Fibroblast of skin of right quadriceps (primary cell): ENCODE measurements at places on chromosomes 7 and 10.

- DNase-seq = no peak
These were observed 59.7 kb downstream of the MACC1 start for GRCh38 chr7:20157456-20157855.

- DNase-seq = no peak
These were observed 86.6 kb downstream of the ABLIM1 start for GRCh38 chr10:114571316-114571999.

GRCh38 chr7:147829016-147829415 lies 761.5 kb upstream of the C7orf33 start:
- no peak for DNase-seq

DNA sequence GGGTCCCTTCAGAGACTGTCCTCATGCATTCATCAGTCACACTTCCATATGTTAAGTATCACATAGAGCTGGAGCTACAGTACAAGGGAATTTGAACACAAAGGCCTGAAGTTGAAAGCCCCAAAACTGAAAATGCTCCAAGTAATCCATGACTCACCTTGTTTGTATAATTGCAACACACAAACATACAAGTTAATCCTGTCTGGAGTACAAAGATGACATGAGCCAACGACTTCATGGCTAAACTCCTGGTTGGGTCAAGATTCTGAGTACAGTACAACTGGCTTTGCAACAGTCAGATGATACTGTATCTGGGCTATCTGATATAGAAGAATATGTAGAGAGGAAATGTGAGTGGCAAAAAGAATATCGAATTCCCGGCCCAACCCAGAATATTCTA lies 73.1 kb upstream of the AASS start:
- no peak for DNase-seq

DNA sequence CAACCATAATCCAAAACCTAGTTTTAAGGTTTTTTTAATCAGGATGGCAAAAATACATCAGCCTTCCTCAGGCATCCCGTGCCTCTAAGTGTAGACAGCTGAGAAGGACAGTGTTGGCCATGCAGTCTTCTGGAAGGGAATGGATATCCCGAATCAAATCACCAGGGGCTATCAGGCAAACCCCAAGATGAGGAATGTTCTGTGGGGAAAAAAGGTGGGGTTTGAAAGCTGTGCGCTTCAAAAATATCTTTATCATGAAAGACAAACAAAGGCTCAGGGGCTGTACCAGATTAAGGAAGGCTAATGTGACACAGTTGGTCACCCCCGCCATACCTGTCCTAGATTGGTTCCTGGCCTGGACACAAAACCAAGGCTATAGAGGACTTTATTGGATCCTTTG lies 5.4 kb downstream of the TMEM273 start:
- DNase-seq = no peak

DNA sequence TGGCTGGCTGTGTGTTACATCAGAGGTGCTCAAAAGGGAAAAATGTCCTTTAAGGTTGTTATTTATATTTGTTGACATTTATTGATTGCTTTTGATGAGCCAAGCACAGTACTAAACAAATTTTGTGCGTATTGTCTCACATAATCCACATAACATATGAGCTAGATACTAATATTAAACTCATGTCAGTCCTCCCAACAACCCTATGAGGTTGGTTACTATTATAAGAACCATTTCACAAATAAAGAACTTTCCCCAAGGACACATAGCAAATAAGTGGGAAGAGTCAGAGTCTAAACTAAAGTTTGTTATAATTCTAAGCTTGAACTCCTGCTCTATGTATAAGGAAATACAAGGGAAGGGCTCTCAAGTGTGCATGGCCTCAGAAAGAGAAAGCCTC lies 35.6 kb upstream of the OTUD1 start:
- DNase-seq = no peak

- no peak for DNase-seq
These were observed 91.5 kb downstream of the FAM53B start for GRCh38 chr10:124652701-124653100.

- peak; percentile 65 for DNase-seq
These were observed 598 bp upstream of the ZEB1 start for GRCh38 chr10:31318382-31318853.

- DNase-seq = peak; percentile 70
These were observed 228.8 kb downstream of the EXOC4 start for GRCh38 chr7:133481676-133482075.

DNA sequence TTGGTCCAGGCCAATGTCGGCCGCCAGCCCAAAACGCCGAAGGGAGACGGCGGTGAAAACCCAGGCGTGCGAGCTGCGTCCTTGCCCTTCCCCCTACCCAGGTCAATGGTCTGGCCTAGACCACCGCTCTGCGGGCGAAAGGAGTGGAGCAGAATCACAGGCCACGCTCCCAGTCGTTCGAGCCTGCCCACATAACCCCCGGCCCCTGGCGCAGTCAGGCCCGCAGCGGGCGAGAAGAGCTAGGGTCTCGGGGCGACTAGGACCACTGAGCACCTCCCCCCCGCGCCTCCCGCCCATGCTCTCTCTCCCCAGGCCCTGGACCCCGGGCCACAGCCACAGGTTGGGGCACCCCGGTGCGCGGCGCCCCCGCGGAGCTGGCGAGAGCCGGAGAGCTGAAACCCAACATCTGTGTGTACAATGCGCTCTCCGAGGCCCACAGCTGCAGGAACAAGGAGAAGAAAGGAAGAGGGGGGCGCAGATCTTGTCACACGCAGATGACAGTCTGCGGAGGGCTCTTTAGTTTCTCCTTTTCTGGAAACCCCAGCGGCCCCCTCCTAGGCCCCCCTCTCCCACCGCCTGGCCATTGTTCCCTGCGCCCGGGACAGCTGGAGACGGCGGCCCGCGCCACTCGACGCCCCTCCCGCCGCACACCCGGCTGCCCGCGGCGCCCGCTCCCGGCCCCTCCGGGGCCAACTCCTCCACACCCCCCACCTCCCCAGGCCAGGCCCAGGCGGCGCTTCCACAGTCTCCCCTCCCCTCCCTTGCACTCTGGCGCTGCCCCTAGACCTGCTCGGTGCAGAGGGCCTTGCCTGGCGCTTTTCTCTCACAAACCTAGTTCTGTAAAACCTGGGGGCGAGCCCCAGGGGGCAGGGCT lies 355.0 kb downstream of the DNAJB6 start:
- DNase-seq = no peak

DNA sequence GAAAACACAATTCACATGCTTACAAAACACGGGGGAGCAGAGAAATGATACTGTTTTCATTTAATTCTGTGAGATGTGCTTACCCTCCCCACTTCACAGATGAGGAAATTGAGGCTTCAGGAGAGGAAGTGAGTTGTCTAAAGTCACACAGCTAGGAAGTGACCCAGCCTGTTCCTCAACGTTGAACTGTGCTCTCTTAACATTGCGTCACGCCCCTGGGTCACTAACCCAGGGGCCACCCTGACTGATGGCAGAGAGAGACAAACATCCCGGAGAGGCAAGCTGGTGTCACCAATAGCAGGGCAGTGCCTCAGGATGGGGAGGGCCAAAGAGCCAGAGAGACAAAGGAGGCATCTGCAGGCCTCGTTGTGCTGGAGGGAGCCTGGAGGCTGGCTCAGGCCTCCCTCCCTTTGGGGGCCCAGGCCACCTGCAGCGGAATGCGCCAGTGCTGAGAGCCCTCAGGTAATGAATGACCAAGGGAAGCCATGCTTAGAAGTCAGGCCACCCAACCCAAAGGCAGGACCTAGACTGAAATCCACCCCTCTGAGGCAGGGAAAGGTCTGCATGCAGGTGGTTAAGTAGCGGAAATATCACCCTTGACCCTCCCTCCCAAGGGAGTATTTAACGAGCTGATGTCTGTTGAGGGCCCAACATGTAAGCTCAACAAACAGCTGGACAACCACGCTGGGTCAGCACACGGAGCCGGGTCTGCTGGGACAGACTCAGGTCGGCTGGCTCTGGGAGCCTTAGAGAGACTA lies 81.3 kb downstream of the C10orf105 start:
- no peak for DNase-seq

GRCh38 chr7:125126376-125126775 lies 196.8 kb upstream of the POT1 start:
- DNase-seq = no peak

DNA sequence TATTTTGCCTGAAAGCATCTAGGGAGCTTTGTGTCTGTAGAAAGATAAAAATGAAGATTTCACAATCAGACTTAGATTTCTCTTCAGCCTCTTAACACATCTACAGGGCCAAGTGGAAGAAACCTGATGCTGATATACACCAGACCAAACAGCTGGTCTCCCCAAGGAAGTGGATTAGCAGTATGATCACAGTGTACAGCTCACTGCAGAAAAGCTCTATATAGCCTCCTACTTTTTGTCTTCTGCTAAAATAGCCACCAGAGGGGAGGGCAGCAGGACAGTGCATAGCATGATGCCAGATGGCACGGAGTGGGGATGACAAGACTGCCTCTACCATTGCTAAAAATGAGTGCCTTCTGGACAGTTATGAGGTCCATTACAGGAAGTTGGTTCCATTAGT lies 16.0 kb downstream of the FAM13C start:
- no peak for DNase-seq

DNA sequence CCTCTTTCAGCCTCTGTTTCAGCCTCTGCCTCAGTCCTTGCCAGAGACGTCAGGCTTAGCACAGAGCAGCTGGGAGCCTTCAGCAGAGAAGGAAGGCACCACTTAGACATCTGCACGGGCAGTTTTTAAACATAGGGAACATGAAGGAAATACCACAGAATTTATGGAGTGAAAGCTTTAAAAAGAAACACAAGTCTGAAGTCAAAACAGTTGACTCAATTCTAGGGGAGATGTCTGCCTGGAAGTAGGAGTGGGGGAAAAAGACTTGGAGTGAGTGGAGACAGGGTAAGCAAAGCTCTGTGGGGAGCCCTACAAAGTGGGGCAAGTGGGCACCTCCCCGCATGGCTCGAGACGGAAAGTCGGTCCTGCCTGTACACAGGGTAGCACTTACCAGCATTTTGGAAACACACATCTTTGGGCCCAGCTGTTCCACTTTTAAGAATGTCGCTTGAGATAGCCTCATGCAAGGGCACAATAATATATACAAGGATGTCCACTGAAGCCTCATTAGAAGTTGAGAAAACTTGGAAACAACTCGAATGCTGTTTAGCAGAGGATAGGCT lies 5.0 kb upstream of the TBXAS1 start:
- DNase-seq = peak; percentile 20

DNA sequence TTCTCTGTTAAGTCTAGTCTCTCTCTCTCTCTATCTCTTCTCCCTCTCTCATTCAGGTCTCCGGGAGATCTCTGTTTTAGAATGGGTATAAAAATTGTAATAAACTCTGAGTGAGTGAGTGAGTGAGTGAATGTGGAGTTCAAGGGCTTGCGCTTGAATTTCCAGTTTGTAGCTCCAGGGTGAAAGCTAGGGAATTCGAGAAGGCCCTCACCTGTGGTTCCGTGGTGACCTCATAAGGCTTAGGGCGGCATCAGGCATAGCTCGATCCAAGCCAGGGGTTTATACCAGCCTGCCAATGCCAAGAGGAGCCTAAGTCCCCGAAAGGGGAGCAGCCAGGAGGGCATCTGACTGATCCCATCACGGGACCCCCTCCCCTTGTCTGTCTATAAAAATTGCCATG lies 456 bp downstream of the AKR1B15 start:
- DNase-seq = no peak

DNA sequence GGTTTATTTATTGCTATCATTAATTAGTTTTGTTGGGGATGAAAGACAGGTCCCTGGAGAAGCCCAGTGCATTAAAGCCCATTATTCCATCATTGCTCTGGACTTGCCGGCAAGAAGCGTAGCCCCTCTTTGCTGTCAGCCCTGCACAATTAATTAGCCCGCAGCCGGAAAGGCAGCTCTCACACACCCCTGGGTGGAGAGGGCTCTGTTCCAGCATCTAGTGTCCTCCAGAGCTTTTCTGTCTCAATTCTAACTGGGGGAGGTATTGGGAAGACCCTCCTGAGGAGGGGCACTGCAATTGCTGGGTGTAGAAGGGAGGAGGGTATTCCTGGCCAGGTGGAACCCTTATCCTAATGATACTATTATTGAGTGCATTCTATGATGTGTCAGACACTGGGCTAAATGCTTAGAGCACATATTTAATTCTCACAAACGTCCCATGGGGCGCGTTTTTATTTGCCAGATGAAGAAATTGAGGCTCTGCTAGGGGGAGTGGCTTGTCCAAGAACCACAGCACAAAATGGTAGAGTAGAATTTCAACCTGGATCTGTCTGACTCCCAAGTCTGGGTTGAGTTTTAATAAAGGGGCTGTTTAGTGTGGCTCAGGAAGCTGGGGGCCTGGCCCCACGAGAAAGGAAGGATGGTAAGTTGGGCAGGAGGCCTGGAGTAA lies 148.1 kb upstream of the PCBD1 start:
- no peak for DNase-seq

DNA sequence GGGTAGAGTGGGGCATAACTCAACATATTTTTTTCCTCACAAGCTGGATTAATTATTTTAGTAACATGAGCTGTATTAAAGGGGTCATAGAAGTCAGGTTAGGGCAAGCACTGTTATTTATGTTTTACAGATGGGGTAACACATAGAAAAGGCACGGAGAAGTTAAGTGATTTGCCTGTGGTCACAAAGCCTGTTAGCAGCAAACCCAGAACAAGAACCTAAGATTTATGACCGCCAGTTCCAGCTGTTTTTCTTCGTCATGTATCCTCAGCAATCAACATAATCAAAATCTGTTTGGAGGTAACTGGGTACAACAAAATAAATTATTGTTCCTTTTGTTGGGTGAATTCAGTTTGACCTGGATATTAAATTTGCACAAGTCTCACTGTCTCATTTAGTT lies 57.2 kb upstream of the BET1 start:
- DNase-seq = peak; percentile 69

- peak; percentile 3 for DNase-seq
These were observed 606.0 kb upstream of the GALNT17 start for GRCh38 chr7:70525991-70526390.

- no peak for DNase-seq
These were observed 48.6 kb downstream of the HIP1 start for GRCh38 chr7:75690121-75690523.

GRCh38 chr7:29416276-29416937 lies 147.2 kb upstream of the PRR15 start:
- no peak for DNase-seq
